ENCODE measurements at places on chromosomes 2 and 18.

DNA sequence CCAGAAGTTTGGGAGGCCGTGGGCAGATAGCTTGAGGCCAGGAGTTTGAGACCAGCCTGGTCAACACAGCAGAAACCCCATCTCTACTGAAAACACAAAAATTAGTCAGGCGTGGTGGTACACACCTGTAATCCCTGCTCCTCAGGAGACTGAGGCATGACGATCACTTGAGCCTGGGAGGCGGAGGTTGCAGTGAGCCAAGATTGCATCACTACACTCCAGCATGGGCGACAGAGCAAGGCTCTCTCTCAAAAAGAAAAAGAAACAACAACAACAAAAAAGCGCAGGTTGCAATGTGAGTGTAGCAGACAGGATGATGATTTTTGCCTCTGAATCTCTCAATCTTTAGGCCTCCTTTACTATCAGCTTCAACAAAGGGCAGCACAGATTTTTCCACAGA is 2.7 kb upstream of the USP14 start:
- DNase-seq: no peak

GRCh38 chr2:42443718-42444399 is 49.9 kb downstream of the KCNG3 start:
- DNase-seq: no peak

DNA sequence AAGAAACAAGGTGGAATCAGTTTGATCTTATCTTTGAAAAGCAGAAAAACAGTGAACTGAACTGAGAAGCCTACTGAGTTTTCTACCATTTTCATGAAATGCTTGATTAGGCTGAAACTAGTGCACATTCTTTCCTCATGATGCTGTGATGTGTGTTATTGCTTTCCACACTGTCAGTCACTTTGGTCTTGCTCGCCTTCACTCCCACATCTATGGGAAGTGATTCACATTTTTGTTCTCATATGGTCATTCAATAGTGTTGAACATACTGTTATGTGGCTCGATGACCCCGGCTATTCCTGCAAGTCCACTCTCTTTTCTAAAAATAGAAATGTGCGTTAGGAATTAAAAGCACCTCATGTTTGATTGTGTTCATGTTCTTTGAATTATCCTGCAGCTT is 129.7 kb downstream of the TGIF1 start:
- DNase-seq: peak; percentile 80

GRCh38 chr18:79487801-79488201 is 92.1 kb downstream of the NFATC1 start:
- DNase-seq: no peak

DNA sequence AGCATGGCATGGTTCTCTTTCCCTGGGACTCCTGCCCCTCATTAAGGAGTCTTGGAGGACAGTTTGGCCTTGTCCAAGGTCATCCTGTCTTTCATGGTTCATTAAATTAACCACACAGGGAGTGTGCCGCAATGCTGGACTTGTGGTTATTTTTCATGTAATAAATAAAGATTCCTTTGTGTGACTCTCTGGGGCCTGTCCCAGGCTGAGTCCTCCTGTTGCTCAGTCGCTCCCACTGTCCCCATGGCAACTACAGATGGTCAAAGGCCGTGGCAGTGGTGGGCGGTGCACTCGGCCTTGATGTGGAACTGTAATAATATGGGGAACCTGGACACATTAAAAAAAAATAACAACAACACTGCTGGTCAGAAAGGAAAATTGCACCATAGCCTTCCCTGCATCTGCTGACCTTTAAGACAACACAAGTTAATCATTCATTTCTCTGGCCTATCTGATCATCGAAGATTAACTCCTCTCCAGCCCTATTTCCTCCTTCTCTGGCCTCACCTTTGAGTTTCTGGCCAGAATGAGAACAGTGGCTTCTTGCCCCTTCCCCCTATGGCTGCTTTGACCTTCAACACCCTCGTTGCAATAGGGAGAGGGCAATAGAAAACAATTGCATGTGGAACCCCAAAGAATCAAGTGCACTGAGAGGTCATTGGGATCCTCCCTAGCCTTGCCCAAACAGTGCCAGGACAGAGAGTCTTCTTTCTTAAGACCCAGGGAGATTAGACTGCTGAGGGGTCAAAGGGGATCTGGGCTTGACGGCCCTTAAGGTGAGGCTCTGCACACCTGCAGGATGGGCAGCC is 44.7 kb downstream of the PSD4 start:
- no peak for DNase-seq

GRCh38 chr2:232094201-232094600 is 132.7 kb downstream of the DIS3L2 start:
- no peak for DNase-seq

- DNase-seq: peak; percentile 71
These were observed 42.0 kb downstream of the ZFP36L2 start for GRCh38 chr2:43184339-43184895.

DNA sequence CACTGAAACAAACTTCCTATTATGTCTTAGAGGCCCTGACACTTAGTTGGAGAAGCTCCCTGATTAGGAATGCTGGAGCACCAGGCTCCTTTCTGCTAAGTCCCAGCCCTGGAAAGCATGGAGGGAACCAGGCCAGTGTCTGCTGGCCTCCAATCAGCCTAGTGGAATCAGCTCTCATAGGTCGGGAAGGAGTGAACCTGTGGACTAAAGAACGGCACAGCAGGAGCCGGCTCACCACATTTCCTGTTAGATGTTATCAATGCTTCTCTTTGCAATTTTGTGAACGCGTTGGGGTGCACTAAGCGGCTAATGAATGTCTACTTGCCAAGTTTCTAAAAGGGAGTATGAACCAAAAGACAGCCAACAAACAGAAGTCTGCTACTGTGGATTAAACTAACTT is 296.6 kb downstream of the NAPG start:
- DNase-seq: no peak

DNA sequence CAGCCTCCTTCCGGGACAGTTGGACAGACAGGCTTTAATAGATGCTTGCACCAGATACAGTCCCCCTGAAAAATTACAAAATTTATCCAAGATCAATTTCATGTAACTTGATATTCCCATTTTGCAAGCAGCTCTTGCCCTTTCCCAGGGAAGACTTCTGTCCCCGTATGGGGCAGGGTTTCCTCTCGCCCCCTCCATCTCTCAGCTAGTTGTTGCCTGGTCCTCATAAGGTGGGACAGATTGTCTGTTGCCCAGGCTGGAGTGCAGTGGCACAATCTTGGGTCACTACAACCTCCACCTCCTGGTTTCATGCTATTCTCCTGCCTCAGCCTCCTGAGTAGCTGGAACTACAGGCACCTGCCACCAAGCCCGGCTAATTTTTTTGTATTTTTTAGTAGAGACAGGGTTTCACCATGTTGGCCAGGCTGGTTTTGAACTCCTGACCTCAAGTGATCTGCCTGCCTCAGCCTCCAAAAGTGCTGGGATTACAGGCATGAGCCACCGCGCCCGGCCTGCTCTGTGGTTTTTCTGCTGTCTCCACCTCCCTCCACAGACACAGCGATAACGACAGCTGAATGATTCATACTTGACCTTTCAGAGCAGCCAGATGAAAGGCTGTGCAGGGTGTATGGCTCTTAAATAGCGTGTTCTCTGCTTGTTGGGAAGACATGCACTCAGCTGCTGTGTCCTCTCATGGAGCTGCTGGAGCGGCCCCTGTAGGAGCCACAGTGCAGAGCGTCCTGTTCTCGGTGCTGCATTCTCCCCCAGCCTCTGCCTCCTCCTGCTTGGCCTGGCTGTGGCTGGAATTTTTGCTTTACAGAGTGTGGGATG is 61.4 kb downstream of the TTC39C start:
- peak; percentile 94 for DNase-seq

- no peak for DNase-seq
These were observed 21.0 kb downstream of the ZSWIM2 start for GRCh38 chr2:186827862-186828492.

- DNase-seq: no peak
These were observed 134.7 kb upstream of the MGAT5 start for GRCh38 chr2:134119117-134119712.

- peak; percentile 71 for DNase-seq
These were observed 483.1 kb upstream of the CHST9 start for GRCh38 chr18:27668158-27668557.

DNA sequence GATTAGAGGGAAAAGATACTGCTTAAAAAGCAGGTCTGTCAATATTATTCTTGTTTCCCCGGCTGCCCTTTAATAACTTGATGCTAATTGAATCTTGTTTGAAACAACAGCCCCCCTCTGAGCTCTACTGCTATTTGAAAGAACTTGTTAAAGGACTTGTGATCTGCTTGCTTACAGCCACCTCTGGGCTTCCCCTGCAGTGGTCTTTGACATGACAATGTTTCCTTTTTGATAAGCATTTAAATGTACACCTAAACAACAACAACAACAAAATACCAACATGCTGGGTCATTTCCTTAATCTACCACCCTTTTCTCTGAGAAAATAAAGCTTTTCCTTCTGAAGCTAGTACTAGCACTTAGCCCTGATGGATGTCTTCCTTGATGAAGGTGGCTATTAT is 3.9 kb downstream of the HOXD1 start:
- no peak for DNase-seq

- no peak for DNase-seq
These were observed 148.0 kb downstream of the DNER start for GRCh38 chr2:229566370-229566769.

- DNase-seq: no peak
These were observed 824.0 kb upstream of the PIK3C3 start for GRCh38 chr18:41131050-41131449.

GRCh38 chr2:132621131-132621875 is 48.7 kb downstream of the LYPD1 start:
- DNase-seq: no peak

GRCh38 chr2:186693446-186693832 is 421 bp upstream of the FAM171B start:
- DNase-seq: no peak

DNA sequence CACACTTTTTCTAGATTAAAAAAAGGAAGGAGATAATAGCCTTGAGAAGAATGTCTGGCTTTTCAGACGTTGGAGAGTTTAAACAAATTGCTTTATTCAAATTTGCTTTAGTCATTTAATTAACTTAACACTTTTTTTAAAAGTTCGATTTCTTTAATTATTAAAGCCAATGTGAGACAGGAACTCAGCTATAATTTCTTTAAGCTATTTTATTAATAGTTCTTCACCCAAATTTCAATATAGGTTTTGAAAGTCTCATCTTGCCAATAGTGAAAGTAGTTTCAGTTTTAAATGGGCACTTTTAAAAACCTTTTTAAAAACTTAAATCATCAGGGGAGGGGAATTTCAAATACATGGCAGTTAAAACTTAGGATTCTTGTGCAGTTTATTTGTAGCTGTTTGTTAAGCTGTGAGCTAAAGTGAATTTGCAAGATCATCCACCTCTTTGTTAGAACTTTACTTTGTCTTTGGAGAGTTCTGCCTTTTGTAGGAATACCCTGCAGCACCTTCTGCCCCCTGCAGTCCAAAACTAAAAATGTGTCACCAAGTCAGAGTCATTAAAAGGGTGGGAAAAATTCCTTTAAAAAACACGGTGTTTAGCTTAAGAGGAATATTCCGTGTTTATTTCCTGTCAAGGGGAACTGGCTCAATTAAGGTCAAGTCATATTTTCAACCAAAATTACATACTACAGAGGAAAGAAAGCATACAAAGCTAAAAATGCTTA is 4.6 kb downstream of the TGIF1 start:
- DNase-seq: peak; percentile 62

DNA sequence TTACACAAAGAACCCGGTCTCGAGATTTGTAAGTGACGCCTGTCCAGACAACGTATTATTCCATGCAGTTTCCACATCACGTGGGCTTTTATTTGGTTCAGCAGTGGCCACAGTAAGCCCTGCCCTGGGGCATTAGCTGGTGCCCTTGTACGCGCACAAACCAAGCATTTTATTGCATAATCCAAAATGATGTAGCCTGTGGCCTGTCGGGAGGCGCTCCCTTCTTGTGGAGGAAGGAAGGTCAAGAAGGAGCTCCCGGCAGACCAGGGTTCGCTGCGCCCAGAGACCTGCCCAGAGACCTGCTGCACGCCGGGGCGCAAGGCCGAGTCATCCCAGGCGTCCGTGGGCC is 179.6 kb upstream of the ALKAL2 start:
- no peak for DNase-seq

DNA sequence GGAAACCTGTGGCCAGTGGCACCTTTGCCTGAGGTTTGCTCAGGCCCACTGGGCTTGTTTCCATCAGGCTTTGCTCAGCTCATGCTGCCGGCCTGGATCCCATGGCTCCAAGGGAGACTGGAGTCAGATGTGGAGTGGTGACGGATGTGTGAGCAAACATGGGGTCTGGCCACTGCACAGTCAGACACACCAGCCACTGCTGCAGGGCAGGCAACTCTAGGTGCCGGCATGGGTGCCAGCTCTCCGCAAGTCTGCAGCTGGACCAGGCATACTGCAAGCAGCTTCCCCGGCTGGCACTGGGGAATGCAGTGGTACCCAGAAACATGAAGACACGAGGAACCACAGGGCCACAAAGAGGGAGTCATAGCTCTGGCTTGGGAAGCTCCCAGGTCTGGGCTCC is 37.4 kb downstream of the TDRD15 start:
- DNase-seq: no peak

DNA sequence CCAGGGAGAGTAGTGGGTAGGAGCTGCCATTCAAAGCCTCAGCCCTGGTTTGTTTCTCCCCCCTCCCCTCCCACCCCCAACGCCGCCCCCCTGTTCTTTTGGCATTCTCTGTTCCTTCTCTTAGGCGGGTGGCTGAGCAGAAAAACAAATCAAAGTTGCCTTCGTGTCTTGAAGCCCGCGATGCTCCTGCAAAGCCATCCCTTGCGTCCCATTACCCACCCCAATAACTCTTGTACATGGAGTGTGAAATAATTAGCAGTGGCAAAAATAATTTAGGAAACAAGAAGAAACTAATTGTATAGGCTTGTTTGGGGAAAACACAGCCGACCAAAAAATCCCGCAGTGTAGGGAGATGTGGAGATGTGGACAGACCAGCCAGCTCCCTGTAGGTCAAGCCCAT is 59.6 kb downstream of the CELF4 start:
- no peak for DNase-seq

DNA sequence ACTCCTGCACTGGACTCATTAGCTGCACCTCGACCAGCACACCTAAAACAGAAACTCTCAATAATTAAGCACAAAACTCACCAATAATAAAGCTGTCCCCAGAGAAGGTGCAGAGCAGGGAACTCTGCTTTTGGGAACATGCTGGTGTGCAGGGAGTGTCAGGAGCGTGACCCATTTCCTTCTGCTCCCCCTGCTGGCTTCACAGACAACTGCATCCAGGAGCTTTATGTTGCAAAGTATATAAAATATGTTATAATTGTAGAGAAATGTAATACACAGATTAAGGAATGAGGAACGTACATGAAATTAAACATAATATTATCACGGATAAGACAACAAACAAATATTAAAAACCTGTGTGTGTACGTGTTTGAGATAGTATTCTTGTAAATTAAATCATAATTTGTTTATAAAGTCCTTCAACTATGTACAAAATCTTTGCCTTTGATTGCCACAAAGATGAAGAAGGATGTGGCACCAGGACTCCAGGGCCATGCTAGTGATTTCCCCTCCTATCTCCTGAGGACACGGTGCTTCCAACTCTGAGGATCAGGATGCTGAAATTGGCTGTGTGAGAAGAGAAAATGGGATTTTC is 68.6 kb upstream of the MAL start:
- DNase-seq: peak; percentile 27
